IPS-NIHi11 (cell line): ENCODE measurements at places on chromosomes 12 and 14.

GRCh38 chr12:54378796-54379397 is 5.6 kb downstream of the ZNF385A start:
- DNase-seq, result peak; percentile 95

- no peak for DNase-seq
Measured at GRCh38 chr12:132190834-132191500, 46.7 kb downstream of the NOC4L start.

DNA sequence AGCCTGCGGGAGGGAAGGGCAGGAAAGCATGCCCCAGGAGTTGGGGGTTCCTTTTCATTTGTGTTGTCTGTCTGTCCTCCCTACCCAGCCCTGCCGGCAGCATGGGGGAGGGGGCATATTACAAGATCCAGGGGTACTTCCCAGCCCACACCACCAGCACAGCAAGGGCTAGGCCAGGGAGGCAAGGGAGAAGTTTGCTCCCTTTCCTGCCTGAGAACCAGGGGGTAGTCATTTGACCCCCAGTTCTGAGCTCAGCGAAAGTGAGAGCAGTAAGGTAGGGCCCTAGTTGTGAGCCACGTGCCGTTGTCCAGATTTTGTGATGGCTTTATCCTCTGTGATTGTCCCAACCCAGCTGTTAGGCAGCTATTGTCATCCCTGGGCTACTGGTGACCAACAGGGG is 364.7 kb downstream of the BCL11B start:
- no peak for DNase-seq

- DNase-seq, result no peak
Measured at GRCh38 chr12:73352826-73353225, 1080.7 kb downstream of the TRHDE start.

- DNase-seq, result peak; percentile 48
Measured at GRCh38 chr12:118980407-118981014, 830 bp upstream of the SRRM4 start.

DNA sequence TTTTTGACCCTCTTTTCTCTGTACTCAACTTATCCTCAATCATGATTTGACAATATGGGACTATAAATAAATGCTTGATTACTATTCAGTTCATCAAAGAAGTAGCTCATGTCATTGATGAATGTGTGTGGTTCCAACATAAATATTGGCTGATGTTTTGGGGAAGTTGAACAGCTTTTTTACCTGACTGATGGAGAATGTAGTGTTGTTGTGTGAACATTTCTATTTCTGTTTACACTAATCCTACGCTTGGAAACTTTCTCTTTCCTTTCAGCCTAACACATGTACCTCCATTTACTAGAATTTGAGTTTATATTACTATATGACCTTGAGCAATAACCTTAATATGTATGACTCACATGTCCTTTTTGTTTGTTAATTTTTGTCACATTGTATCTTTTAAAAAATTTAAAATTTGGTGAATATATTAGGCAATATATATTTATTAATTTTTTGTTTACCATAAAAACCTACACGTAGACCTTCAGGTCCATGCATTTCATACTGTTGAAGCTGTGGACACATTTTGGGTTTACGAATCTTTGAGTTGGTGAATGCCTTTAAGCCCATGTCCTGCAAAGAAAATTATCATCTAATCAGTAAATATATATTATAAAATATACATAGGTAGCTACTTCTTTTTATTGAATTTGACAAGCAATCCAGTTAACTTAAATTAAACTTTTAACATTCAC is 21.1 kb downstream of the A2M start:
- DNase-seq, result no peak

- DNase-seq, result no peak
Measured at GRCh38 chr12:120833849-120834248, 70.3 kb downstream of the SPPL3 start.

DNA sequence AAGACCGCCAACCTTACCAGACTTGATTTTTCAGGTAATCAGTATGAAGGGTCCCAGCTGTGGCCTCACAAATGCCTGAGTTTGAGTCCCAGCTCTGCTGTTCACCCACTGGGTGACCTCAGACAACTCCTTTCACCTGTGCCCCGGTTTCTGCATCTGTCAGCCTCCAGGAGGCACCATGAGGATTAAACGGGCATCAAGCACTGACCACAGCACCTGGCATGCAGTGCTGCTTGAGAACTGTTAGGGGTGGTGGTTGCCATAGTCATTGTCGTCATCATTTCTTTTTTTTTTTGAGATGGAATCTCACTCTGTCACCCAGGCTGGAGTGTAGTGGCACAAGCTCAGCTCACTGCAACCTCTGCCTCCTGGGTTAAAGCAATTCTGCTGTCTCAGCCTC is 57.9 kb downstream of the PHETA1 start:
- no peak for DNase-seq

- no peak for DNase-seq
Measured at GRCh38 chr12:94266796-94267536, 118.6 kb downstream of the PLXNC1 start.

DNA sequence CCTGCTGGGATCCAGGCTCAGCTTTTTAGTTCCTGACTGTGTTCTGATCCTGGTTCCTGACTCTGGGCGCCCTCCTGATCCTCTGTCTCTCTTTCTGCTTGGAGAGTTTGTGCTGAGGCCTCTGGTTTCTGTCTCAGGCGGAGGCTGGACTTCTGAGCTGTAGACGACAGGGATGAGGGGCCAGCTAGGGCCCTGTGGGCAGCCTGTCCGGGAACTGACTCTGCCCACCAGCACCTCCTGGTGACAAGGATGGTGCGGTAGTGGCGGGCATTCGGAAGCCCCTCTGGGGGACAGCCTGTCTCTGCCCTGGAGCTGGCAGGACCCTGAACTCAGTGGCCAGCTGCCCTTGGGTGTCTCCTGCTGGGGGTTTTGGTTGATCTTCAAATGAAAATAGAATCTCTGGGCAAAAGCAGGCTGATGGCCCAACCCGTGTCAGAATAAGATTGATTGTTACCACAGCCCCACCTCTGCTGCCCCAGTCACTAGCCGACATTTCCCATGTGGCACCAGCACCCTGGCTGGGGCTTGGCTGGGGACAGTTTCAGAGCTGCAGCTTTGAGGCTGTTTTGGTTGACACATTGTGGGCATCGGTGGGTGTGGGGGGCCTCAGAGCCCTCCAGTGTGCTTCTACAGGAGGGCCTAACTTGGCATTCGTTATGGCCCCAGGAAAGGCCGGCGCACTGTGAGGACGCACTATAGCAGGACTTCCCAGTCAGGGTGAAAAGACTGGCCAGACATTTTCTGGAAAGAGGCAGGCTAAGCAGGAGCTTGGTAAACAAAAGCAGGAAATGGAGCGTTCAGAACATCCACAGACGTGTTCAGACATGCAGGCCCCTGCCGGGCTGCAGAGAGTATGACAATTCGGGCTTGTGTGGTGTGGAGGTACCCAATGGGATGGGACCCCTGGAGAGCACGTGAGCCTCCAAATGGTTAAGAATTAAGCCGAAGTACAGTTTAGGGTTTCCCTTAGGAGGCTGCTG is 16.2 kb downstream of the KRT80 start:
- no peak for DNase-seq

DNA sequence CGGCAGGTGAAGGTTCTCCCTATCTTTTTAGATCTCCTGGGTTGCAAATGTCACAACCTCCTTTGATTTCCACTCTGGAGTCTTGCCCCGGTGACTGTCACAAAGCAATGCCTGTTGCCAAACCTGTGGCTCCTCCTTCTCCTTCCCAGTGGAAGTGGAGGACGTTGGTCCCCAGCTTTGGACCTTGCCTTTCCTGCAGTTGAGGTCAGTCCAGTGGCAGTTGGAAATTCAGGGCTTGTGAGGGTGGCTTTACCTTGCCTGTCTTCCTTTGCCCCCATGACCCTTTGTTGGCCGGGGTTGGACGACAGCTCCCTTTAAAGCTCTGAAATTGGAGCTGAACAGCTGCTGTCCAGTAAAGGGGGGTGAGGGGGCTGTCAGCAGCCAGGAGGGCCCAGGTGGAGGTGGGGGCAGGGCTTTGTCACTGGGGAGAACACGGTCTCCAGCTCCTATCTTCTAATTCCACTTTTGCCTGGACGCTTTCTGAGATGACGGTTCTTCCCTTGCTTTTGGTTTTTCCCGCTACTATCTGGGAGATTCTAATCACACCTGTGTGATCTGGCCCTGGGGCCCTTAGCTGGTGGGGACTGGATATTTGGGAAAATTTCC is 4.1 kb downstream of the TEAD4 start:
- peak; percentile 44 for DNase-seq

DNA sequence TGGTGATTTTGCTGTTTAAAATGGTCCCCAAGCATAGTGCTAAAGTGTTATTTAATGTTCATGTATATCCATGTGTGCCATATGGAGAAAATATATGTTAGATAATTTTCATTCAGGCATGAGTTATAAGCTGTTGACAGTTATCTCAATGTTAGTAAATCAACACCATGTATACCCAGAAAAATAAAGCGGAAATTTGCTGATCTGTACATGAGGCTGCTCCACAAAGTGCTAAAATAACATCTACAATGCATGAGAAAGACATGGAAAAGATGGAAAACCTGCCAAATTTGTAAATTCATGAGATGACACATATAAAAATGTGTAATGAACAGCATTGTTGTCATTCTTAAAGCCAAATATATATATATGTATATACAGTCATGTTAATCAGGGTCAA is 1199.2 kb downstream of the FSCB start:
- no peak for DNase-seq

DNA sequence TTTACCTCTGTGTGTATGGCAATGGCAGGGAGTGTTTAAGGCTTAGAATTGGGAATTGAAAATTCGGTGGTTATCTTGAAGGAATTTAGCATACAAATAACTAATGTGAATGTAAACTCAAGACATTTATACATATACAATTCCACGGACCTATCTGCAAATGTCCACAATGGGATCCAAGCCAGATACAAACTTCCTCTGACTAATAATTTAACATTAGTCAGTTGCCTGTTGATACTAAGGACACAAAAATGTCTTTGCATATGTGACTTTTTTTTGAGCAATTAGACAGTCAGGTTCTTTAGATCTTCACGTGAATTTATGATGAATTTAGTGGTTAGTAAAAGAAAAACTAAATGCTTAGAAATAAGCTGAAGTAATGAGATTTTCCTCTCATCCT is 40.5 kb downstream of the ESR2 start:
- no peak for DNase-seq

GRCh38 chr12:68580911-68581310 is 29.8 kb upstream of the RAP1B start:
- DNase-seq, result no peak

GRCh38 chr14:77498984-77499527 is 440 bp upstream of the ISM2 start:
- peak; percentile 73 for DNase-seq

GRCh38 chr12:51870504-51870903 is 17.4 kb upstream of the ANKRD33 start:
- DNase-seq, result no peak

DNA sequence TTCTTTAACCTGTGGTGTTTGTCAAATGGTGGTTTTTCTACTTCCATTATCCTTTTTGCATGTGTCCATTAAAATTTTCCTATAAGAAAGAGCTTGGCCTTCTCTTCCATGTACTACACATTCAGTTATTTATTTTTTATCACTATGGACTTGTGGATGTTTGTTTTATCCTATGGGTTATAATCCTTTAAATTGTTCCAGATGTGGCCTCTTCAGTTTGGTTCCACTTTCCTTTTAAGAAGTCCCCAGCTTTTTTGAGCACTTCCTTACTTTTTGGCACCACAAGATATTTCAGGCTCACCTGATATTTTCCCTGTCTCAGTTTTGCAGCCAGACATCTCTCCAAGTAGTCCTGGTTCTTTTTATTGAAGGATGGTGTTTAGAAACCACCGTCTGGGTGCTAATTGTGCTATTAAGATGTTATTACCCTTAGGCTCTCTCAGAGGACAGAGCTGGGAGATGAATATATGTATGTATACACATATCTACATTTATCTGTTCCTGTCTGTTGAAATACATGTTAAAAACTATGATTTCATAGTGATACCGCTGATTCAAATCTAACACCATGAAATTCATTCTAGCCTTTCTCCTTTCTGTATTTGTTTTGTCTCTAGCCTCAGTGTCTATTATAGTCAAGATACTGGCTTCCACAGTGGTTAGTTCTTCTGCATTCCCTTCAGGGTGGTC is 408.5 kb upstream of the RGS6 start:
- no peak for DNase-seq

DNA sequence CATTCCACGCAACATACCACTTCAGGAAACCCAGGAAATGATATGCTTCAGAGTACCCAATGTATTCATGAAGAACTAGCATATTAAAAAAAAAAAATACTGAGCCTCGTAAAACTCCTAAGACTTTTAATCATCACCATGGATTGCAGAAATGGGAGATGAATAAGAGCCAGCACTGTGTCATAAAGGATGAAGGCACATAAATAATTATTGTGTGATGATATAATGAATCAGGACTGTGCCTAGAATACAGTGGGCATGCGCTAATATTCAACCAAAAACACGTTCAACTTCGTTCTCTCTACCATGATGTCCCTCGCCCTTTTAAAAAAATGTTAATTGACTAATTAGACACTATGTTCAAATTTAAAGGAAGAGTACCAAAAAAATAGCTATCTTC is 68.7 kb downstream of the CIT start:
- no peak for DNase-seq

DNA sequence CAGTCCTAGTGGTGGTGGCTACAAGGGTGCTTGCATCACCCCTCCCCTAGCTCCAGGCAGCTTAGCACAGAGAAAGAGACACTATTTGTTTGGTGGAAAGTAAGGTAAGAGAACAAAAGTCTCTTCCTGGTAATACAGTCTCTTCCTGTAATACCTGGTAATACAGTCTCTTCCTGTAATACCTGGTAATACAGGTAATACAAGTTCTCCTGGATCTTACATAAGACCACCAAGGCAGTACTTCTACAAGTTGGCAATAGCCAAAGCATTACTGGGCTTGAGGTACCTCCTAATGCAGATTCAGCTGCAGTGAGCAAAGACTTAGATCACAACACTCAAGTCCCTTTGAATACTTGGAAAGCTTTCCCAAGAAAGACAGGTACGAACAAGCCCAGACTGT is 77.0 kb downstream of the CATSPERB start:
- DNase-seq, result no peak

DNA sequence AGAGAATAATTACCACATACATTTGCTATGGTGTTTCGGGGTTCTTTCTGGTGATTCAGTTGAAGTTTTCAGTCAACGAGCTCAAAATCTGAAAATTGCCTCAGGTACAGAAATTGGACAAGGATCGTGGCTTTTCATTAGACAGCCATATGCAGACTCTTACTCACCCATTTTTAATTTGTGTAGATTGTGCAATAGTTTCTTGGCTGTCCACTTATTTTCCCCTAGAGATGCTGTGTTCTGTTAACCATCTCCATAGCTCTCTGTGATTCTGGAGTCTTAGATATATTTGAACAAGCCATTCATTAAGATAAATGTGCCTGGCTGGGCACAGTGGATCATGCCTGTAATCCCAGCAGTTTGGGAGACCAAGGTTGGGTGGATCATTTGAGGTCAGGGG is 497.1 kb upstream of the RPL10L start:
- DNase-seq, result no peak
